ENCODE measurements at places on chromosomes 12 and 14.
A peak's percentile ranks its signal among the peaks of the same experiment; 100 is the strongest.

- no peak for DNase-seq
Measured at GRCh38 chr12:68137335-68137830, 22.2 kb downstream of the IFNG start.

GRCh38 chr14:89900802-89901201, 53.7 kb downstream of the EFCAB11 start:
- no peak for DNase-seq

DNA sequence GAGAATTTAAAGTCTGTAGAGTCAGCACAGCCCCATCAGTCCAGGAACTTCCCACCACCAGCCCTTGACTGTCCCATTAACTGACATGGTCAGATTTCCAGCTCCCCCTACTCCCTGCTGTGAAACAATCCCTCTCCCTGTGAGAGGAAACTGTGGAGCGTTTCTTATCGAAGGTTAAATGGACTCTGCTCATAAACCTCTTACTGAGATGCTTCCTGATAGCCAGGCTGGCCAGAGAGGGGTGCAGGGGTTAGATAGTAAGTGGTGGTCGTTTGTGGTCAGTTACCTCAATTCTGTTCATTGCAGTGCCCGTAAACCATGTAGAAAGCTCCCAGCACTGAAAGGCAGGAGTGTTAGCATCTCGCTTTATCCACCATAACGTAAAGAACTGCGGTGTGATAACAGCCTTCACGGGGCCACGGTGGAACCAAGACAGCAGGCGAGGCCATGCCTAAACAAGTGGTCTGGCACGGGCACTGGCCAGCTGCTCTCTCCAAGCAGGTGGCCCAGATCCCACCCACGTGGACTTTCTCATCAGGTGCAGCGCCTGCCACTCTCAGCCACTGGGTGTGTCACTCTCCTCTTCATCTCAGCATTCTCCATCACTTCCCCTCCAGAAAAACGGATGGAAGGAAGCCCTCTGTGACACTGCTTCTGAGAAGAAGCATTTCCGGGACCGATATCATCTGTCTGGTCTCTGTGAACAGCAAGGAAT, 102.2 kb downstream of the FBXL14 start:
- no peak for DNase-seq

- no peak for DNase-seq
Measured at GRCh38 chr14:80809663-80810062, 131.9 kb downstream of the CEP128 start.

- no peak for DNase-seq
Measured at GRCh38 chr14:53956427-53957201, at the start of gene BMP4. Gene BMP4 (minus strand): TSS chr14:53956825. CDS start chr14:53952222, 4,603 bp downstream.

GRCh38 chr14:50830932-50831725, at the start of gene NIN:
Gene NIN (minus strand): TSS chr14:50831162. CDS start chr14:50822056, 9,106 bp downstream.
- DNase-seq, result no peak

DNA sequence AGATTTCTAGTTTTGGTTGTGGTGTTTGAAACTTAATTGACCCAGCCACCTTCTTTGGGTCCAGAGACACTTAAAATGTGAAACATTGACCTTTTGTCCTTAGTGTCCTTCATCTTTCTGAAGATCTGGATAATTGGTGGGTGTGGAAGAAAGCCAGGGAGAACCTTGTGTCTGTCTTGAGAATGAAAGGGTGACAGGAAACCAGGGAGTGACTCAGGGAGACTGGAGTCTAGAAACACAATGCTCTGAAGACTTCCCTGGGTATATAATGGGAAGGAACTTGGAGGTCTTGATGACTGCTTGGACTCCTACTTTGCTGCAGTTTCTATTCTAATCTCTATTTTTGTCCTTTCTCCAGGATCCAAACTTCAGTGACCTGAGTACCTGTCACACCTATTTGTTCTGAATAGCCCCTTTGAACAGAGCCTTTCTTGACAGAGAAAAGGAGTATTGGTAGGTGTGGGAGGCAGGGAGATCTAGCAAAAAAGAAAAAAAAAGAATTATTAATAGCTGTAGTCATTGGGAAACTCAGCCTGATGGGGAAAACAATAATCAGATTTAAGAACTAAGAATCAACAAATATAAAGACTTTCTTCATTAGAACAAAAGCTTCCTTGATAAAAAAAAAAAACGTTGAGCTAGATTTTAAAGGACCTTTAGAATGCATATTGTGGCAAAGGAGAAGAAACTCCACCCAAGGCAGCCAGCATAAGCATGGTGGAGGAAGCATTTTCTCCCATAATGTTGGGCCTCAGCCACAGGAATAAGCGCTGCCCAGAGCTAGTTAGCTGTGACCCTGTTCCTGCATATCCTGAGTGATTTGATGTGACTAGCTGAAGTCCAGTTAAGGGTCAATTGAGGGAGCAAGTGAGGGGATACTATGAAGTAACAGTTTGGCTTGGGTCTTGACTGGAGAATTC, 77.9 kb upstream of the HOXC13 start:
- no peak for DNase-seq

GRCh38 chr14:69153152-69153872, 393 bp upstream of the DCAF5 start:
- DNase-seq, result peak; percentile 79

DNA sequence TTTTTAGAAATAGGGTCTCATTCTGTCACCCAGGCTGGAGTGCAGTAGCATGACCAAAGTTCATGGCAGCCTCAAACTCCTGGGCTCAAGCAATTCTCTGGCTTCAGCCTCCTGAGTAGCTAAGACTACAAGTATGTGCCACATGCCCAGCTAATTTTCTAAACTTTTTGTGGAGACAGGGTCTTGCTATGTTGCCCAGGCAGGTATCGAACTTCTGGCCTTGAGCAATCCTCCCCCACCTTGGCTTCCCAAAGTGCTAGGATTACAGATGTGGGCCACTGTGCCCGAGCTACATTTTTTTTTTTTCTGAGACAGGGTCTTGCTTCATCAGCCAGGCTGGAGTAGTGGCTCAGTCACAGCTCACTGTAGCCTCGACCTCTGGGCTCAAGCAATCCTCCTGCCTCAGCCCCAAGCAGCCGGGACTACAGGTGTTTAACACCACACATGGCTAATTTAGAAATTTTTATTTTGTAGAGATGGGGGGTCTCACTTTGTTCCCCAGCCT, 7.1 kb downstream of the PPP4R3A start:
- no peak for DNase-seq

- no peak for DNase-seq
Measured at GRCh38 chr12:57835366-57836288, 10.9 kb downstream of the CTDSP2 start.

- no peak for DNase-seq
Measured at GRCh38 chr12:5192726-5193125, 149.0 kb downstream of the KCNA5 start.

DNA sequence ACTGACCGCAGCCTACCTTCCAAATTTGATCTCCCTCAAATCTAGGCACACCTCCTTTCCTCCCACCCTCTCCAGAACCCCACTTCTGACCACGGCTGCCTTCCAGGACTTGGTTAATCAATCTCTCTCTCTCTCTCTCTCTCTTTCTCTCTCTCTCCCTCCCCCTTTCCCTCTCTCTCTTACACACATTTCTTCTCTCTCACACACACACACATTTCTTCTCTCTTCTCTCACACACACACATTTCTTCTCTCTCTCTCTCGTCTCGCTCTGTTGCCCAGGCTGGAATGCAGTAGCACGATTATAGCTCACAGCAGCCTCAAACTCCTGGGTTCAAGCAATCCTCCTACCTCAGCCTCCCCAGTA, 521 bp upstream of the GMFB start:
- no peak for DNase-seq

DNA sequence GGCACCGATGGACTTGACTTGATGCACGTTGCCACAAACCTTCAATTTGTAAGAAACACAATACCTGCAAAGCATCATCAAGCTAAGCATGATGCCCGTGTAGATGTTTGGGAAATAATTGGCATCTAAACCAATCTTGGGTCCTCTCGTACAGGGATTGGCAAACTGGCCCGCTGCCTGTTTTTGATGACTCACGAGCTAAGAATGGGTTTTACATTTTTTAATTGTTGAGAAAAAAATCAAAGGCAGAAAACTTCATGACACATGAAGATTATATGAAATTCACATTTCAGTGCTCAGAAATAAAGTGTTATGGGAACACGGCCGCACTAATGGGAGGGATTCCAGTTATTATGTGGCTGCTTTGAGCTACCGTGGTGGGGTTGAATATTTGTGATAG, 10.9 kb downstream of the MTA1 start:
- no peak for DNase-seq

GRCh38 chr14:53894456-53894855, 62.2 kb downstream of the BMP4 start:
- no peak for DNase-seq

DNA sequence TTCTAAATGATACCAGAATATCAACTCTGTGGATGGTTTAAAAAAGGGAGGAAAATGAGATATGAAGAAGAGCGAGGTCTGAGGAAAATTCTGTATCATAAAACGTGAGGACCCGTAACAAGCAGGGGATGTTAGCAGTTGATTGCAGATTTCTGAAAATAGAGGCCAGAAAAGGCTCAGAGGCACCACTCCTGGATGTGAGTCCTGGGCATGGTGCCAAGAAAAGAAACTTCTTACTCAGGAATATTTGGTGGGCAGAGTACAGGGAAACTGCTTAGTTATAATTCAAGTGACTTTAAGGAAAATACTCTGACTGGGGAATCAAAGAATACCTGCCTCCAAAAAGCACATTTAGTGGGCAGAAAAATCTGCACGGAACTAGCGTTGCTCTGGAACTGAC, 85.5 kb downstream of the PRICKLE1 start:
- no peak for DNase-seq

DNA sequence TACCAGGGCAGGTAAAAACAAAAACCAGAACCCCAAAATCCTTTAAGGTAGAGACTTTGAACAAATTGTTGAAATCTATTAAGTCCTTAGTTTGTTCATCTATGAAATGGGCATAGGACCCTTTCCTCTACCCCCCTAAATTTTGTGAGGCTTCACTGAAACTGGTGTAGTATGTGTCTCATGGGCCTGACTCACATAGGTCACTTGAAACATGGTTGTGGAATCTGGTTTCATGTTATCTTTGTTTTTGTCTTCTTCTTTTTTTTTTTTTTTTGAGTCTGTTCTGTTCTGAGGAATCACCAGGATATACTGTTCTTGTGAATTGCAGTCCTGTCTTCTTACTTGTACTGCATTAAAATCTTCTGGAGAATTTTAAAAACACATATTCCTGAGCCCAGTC, 202.2 kb downstream of the KTN1 start:
- DNase-seq, result no peak

Measured in cortex of kidney (tissue), 1 donor.